Adipocyte (in vitro differentiated cells): ENCODE measurements at places on chromosomes 7 and 10.

DNA sequence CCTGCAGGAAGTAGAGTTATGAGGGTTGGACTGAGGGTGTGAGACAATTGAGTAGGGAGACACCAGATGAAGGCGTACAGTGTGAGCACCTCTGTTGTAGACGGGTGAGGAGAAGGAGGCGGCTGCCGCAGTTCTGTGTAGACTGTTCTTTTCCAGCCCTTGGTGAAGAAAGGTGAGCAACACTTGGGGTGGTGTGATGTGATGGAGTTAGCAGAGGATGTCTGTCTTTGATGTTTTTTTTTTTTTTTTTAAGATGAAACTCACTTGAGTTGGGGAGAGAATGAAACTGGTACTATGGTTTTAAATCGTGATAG is 42.8 kb upstream of the RNF216 start:
- no peak for DNase-seq

DNA sequence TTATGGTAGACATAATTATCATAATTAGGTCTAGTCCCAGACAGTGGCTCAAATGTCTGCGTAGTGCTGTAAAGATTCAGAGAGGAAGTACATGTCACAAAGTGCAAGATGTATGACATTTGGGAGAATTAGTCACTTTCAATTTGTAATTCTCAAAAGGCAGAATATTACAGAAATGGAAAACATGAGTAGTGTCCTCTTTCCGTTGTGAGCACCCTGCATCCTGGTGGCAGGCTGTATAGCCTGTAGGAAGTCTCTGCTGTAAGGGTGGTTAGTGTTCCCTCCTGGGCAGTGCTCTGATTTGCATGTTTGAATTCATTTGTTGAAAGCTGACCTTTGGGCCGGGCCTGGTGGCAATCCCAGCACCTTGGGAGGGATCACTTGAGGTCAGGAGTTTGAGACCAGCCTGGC is 17.0 kb downstream of the CDK14 start:
- no peak for DNase-seq

GRCh38 chr7:111796671-111797070 is 234.4 kb upstream of the IMMP2L start:
- DNase-seq = peak; percentile 11

DNA sequence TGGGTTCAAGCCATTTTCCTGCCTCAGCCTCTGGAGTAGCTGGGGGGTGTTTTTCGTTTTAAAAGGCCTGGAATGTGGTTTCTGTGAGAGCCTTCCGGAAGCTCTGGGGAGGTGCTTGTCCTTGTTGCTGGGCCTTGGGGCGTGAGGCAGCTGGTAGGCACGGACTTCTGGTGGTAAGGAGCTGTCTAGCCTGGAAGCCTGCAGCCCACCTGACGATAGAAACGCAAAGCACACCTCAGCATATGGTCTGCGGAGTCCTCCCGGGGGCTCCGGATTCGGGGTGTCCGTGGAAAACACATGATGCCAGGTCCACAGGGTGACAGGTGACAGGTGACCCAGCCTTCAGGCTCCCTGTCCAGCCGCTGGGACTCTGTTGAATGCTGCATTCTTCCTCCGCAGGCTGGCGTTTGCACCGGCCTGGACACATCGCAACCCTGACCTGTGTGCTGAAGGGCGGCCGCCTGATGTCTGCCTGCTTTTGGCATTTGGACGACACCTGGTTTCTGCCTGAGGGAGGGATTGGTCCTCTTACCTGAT is 37.3 kb downstream of the INPP5A start:
- peak; percentile 37 for DNase-seq

GRCh38 chr7:141402277-141402996 is 148.8 kb upstream of the AGK start:
- no peak for DNase-seq

DNA sequence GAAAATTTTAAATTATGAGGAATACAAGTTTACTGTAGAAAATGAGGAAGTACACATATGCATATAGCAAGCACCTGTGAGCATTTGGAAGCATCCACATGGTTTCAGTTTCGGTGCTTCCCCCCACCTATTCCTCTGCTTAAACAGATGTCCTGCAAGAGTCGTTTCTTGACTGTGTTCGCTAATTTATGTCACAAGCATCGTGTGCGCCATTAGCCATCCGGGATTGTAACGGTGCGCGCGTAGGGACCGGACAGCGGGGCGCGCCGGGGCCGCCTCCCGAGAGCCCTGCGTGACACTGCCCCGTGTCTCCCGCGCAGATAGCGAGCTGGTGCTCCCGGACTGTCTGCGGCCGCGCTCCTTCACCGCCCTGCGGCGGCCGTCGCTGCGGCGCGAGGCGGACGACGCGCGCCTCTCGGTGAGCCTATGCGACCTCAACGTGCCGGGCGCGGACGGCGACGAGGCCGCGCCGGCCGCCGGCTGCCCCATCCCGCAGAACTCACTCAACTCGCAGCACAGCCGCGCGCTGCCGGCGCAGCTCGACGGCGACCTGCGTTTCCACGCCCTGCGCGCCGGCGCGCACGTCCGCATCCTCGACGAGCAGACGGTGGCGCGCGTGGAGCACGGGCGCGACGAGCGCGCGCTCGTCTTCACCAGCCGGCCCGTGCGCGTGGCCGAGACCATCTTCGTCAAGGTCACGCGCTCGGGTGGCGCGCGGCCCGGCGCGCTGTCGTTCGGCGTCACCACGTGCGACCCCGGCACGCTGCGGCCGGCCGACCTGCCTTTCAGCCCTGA is 90.9 kb downstream of the NEURL1 start:
- peak; percentile 36 for DNase-seq
